ENCODE measurements at places on chromosomes 1 and 21. TPM values are rescaled to one million over a fixed set of nuclear protein-coding genes. Genes with fewer than 3 reads are reported as not detected.

Gene OR10T2
- total RNA-seq, result not detected

DNA sequence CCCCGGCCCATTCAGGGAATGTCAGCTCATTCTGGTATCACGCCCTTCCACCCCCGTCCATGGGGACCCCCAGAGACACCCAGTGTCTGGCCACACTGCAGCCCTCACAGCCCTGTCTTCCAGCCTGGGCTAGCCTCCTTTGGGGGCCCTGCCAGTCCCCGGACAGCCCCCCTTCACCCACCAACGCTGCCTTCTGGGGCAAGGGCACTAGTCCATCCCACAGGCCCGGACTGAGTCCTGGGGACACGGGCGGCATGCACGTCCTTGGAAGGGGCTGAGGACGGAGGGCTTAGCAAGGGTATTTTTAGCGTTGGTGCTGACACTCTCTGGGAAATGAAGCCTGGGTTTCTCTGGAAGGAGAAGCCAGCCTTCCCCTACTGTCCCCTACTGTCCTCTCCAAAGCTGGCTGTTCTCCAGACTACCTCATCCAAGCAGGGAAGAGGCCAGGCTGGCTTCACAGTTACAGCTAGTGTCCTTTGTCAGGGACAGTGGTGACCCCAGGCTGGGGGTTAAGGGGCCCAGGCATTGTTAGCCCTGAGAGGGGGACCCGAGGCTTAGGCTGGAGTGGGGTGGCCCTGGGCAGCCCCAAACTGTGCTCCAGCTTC lies 39.5 kb downstream of the COQ8A start:
- no peaks in the 10 kb centered on the region for H3K27me3 ChIP-seq
- no peak for DNase-seq
- H3K4me3 ChIP-seq, result no peak overlapping the region
- H3K4me1 ChIP-seq, result no peaks in the 10 kb centered on the region

Gene PIK3R3
- 4.8 TPM for total RNA-seq

Gene MROH7
- total RNA-seq, result not detected

DNA sequence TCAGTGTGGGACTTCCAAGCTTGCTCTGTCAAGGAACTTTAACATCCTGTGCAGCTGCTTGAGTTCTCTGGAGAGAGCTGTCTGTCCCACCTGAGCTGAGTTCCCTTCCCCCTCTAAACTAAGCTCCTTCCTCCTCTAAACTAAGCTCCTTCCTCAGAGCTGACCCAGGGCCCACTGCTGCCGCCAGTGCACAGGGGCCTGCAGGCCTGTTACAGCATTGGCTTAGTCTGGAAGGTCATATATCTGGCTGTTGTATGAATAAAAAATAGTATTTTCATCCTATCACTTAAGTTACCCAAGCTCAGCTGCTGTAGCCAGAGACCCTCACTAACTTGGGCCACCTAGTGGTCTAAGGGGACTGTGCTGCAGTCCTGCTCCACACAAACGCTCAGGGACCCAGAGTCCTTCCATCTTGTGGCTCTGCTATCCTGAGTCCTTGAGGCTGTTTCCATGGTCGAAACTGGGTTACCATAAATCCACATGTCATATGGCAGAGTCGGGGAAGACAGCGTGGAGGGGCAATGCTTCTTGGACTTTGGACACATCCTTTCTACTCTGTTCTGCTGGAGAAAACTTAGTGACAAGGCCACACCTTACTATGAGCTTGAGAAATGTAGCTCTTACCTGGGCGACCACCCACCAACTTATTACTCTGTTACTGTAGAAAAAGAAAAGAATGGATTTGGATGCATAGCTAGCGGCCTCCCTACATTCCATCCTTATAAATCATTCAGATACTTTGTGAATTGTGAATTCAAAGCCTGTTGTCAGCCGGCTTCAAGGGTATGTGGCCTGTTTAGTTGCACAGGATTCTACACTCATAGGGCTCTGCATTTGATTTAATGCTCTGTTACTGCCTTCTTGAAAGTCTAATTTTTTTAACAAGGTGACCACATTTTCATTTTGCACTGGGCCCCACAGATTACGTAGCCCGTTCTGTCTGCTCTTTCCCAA lies 71.4 kb upstream of the GCLM start:
- no peaks in the 10 kb centered on the region for H3K36me3 ChIP-seq
- DNase-seq, result no peak
- H3K27ac ChIP-seq, result no peak overlapping the region
- peaks cover 9% of the 10 kb centered on the region for H3K27me3 ChIP-seq
- no peak overlapping the region for H3K4me3 ChIP-seq

DNA sequence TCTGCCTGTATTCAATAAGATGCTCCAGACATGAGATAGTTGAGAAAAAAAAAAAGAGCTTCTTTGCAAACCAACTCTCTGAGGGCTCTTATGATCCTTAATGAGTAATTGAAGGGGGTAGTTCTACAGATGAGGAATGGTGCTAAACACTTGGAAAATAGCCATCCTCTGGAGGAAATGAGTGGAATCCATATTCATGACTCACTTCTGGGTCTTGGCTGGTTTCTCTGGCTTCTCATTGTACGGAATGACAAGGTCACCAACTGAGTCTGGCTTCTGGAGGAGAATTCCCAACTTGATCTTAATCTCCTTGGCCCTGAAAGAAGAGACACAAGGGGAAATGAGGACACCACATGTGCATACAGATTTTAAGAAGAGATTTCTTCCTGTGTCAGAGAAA lies 34.7 kb downstream of the RGS5 start:
- H3K4me3 ChIP-seq, result no peak overlapping the region
- no peaks in the 10 kb centered on the region for H3K4me1 ChIP-seq
- H3K36me3 ChIP-seq, result no peaks in the 10 kb centered on the region
- DNase-seq, result no peak

GRCh38 chr1:206739411-206740076 lies 31.0 kb upstream of the IL19 start:
- H3K36me3 ChIP-seq, result peaks cover 17% of the 10 kb centered on the region
- H3K27me3 ChIP-seq, result no peaks in the 10 kb centered on the region
- peak; percentile 57 for DNase-seq
- peak overlapping the region; percentile 29 for H3K4me3 ChIP-seq
- peak overlapping the region; percentile 91 for H3K27ac ChIP-seq

Gene GPR157
- 1.4 TPM for total RNA-seq

DNA sequence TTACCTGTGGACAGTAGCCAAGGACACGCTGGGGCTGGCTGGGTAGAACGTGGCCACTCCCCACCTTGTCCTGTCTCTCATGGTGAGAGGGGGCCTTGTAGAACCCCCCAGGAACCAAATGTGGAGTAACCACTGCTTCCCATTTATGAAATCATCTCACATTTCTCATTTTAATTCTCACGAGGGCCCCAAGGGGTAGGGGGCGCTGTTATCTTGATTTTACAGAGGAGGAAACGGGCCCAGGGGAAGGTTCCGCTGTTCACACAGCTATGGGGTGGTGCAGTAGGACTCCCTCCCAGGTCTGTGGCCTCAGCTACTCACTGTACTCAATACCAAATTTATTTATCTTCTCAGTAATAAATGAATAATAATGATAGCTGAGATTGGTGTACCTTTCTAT lies 5.5 kb downstream of the SMPDL3B start:
- no peaks in the 10 kb centered on the region for H3K36me3 ChIP-seq
- H3K4me3 ChIP-seq, result no peak overlapping the region
- H3K27me3 ChIP-seq, result peaks cover 8% of the 10 kb centered on the region

GRCh38 chr1:166237675-166238074 lies 70.9 kb upstream of the FAM78B start:
- H3K36me3 ChIP-seq, result no peaks in the 10 kb centered on the region
- no peaks in the 10 kb centered on the region for H3K4me1 ChIP-seq
- no peak for DNase-seq
- no peaks in the 10 kb centered on the region for H3K27me3 ChIP-seq
- no peak overlapping the region for H3K27ac ChIP-seq
- H3K4me3 ChIP-seq, result no peak overlapping the region

DNA sequence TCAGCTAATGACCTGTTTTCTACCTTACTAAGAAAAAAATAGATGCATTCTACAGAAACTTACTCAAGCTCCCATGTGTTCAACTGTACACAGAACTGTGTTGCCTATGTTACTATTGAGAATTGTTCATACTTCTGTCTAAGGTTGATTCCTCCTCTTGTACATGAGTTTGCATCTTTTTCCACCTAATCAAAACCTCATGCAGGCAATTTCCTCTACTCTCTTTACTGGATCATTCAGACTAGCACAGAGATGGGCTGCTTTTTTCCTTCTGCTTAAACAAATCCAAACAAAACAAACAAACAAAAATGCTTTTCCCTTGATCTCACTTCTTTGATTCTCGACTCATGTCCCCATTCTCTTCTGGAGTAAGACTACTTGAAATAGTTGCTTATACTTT lies 58.8 kb upstream of the PTGFR start:
- H3K36me3 ChIP-seq, result no peaks in the 10 kb centered on the region
- no peak overlapping the region for H3K4me3 ChIP-seq
- H3K27me3 ChIP-seq, result peaks cover 2% of the 10 kb centered on the region
- H3K4me1 ChIP-seq, result no peaks in the 10 kb centered on the region
- no peak for DNase-seq

DNA sequence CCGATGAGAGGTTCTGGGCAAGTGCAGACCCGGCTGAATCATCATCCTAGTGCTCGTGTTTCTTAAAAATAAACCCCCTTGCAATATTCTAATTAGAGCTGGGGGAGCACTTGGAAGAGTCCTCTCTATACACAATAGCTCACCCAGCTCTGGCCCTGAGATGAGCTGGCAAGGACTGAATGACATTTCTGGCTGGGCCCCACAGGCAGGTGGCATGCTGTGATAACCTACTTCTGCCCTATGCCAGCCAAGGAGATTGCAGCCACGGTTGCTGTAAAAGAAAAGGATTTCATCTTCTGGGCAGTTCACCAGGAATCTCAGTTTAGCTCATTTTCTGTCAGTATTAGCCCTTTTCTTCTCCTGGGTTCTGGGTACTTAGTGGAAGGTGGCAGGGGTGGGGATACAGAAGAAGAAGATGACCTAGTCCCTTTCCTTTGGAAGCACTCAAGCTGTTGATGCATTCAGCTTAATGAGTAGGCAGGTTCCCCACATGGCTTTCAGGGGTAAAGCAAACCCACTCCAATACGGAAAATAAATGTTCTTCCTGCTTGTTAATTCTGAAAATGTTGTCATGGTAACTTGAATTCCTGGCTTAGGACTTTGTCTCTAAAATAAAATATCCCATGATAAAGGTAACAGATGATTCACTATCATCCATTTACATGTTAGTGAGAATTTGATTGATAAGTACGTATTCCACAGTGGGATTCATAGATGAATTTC lies 32.2 kb downstream of the VASH2 start:
- no peak for DNase-seq
- peaks cover 12% of the 10 kb centered on the region for H3K4me1 ChIP-seq
- H3K27me3 ChIP-seq, result no peaks in the 10 kb centered on the region
- no peak overlapping the region for H3K27ac ChIP-seq
- H3K4me3 ChIP-seq, result no peak overlapping the region
- no peaks in the 10 kb centered on the region for H3K36me3 ChIP-seq

DNA sequence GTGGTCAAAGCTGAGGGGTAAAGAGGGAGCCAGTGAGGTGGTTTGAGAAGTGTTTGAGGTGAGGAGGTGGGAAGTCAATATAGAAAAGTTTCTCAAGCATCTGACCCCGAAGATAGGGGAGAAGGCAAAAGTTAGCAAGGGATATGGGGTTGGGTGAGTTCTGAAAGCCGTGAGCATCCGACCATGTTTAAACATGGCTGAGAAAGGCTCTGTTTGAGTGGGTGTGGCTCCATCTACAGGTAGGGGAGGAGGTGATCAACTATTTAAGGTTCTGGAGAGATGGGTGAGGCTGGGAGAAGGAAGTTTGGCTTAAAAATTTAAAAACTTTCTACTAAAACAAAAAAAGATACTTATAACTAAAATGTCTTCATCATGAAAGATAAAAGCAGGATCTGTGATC lies 273.8 kb downstream of the KCNJ6 start:
- no peak overlapping the region for H3K27ac ChIP-seq
- no peak overlapping the region for H3K4me3 ChIP-seq

GRCh38 chr1:9874959-9875635 lies 35.0 kb downstream of the CTNNBIP1 start:
- no peaks in the 10 kb centered on the region for H3K27me3 ChIP-seq
- H3K4me1 ChIP-seq, result peaks cover 19% of the 10 kb centered on the region

Gene RAP1GAP
- 0.13 TPM for total RNA-seq

Gene HES4
- 0.45 TPM for total RNA-seq

DNA sequence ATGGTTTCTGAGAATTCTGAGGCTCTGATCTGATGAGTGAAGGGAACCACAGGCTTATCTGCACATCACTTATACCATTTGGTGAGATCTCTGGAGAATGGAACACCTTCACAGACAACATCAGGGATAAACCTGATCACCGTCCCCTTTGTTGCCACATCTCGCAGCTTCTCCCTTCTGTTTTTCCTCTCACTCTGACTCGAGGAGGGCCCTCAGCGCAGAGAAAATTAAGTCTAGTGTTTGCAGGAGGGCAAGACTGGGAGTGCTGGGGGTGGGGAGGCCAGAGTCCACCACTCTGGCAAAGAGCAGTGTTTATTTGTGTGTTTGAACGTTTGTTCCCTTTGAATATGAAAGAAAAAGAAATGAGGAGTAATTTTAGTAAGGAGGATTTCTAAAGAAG lies 29.0 kb upstream of the BATF3 start:
- no peak overlapping the region for H3K4me3 ChIP-seq
- H3K27me3 ChIP-seq, result no peaks in the 10 kb centered on the region
- no peak for DNase-seq
- peaks cover 31% of the 10 kb centered on the region for H3K4me1 ChIP-seq
- H3K27ac ChIP-seq, result no peak overlapping the region

Gene TDRD5
- total RNA-seq, result not detected

Gene TMEM53
- 4.0 TPM for total RNA-seq

DNA sequence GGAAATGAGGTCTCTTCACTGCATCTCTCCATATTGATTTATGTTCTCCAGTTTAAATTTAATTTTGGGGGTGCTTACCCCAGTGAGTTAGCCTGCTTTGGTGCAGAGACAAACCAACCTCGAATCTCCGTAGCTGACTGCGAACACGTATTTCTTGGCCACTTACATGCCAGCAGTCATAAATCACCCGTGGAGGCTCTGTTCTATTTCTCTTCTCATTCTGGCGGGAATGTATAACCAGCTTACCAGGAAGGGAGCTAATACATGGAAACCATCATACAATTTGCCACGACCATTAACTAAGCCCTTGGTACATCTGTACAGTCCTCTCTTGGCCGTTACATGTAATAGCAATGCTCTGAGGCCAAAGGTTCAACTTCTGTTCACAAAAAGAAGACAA lies 148.0 kb downstream of the PLA2G4A start:
- no peaks in the 10 kb centered on the region for H3K36me3 ChIP-seq
- H3K27me3 ChIP-seq, result no peaks in the 10 kb centered on the region
- H3K27ac ChIP-seq, result no peak overlapping the region

- no peak for DNase-seq
- no peak overlapping the region for H3K27ac ChIP-seq
- peak overlapping the region; percentile 56 for H3K4me3 ChIP-seq
- H3K27me3 ChIP-seq, result no peaks in the 10 kb centered on the region
These were observed 67.9 kb downstream of the PHACTR4 start for GRCh38 chr1:28437264-28437923.

DNA sequence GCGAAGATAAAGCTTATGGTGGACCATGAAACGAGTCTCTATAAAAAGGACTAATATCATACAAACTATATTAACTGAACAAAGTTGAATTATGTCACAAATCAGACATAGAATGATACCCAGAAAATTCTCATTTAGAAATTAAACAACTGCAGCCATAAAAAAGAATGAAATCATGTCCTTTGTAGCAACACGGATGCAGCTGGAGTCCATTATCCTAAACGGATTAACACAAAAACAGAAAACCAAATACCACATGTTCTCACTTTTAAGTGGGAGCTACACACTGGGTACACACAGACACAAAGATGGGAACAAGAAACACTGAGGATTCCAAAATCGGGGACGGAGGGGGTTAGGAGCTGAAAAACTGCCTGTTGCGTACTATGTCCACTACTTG lies 11.5 kb downstream of the COP1 start:
- peaks cover 41% of the 10 kb centered on the region for H3K4me1 ChIP-seq
- no peak overlapping the region for H3K4me3 ChIP-seq
- no peak for DNase-seq
- no peaks in the 10 kb centered on the region for H3K27me3 ChIP-seq

All from activated CD8-positive, alpha-beta T cell treated with anti-CD3 and anti-CD28 coated beads, Interleukin-2, amount 10 ng/mL, durations not matched to agents 7 days and 5 days (primary cell).